Neuronal stem cell (in vitro differentiated cells): ENCODE measurements at places on chromosomes 7 and 10.

DNA sequence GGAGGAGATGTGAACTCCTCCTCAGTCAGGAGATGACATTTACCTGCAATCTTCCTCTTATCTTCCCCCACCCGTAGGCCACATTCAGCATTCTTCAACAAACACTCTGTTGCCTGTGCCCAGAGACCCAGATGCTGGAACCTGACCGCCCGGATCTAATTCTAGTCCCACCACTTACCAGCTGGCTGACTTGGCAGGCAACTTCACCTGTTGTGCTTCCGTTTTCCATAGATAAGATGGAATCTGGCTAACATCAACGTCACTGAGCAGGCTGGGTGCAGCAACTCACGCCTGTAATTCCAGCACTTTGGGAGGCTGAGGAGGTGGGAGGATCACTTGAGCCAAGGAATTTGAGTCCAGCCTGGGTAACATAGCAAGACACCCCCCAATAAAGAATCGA lies 21.3 kb upstream of the FXYD4 start:
- no peak for DNase-seq

- no peak for DNase-seq
Observed at GRCh38 chr10:1573981-1574380, 163.3 kb downstream of the ADARB2 start.

GRCh38 chr7:35420656-35421055 lies 166.8 kb upstream of the TBX20 start:
- no peak for DNase-seq

DNA sequence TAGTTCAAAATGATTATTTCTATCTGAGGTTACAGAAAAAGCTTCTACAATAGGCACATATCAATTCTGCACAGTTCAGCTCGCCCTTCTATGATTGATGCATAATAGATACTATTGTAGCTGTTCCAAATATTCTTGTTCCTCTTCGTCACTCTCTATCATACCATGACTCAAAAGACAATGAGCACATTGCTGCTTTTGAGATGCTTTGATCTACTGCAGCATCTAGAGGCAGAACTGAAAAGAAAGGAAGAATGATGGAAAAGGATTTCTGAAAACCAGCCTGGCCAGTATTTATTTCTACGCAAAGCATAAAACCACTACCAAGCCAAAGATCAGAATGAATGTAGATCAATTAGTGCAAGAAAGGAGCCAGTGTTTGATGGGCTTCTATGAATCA lies 59.3 kb upstream of the PLXDC2 start:
- DNase-seq = no peak

DNA sequence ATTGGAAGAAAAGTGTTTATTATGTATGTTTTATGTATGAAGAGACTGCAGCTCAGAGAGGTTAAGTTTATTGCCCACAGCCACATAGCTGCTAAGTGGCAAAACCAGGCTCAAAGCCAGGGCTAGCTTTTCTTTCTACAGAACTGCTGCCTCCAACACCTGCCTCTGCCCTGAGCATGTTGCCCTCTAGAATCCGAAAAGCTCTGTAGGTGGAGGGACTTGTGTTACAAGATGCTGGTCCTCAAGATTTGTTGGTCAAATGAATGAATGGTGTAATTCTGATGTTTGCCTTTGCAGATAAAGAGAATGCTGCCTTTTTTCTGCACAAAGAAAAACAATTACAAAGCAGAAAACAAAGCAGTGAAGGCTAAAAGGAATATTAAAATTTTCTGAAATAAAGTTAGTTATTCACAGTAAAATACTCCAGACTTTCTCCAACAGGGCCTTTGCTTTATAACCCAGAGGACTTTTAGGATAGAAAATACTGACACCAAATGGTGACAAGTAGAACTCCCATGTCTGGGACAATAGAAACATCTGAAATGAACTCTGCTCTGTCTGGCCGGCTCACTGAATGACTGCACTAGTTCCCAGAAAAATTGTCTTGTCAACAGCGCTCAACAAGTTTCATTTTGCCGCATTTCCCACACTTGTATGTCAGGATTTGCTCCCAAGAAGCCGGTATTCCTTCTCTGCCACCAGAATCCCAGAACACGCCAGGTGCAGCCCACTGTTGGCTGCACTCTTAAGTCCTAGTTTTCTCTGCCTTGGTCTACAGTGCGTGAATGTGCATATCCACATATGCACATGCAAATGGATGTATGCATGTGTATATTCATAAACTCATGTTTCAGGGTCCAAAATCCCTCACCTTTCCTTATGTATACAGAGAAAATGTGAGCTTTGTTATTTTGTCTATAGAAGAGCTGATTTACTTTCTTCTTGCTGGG lies 11.0 kb upstream of the DNTT start:
- peak; percentile 33 for DNase-seq

DNA sequence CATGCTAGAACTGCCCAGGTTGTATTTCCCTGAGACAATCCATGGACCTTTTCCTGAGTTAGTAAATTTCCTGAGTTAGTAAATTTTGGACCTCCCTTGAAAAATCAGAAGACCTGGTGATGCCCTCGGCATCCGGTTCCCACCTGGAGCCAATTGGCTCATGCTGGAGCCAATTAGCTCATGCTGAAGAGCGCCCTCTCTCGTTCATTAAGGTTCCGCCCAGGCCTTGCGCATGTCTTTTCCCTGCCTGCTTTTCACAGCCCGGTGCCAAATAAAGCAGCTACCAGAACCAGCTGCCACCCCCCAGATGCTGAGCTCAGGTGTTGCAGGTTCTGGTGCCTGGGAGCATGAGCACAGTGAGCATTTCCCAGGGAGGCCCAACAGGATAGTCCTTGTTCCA lies 96.2 kb downstream of the APBB1IP start:
- no peak for DNase-seq

DNA sequence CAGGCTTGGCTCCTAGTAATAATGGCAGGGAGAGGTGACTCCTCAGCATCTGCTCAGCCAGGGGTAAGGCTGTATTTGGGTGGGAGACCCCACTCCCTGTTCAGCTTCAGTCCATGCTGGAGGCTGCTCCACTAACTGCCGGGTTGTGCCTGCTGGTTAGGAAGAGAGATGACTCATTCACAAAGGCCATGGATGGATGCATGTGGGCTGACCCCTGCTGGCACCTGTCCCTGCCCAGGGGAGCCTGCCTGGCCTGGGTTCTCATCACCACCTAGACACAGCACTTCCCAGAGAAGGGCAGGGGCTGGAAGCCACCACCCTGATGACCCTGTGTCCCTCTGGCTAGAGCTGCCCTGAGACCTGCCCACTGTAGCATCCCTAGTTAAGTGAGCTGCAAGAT lies 59.0 kb downstream of the VSTM4 start:
- DNase-seq = no peak

DNA sequence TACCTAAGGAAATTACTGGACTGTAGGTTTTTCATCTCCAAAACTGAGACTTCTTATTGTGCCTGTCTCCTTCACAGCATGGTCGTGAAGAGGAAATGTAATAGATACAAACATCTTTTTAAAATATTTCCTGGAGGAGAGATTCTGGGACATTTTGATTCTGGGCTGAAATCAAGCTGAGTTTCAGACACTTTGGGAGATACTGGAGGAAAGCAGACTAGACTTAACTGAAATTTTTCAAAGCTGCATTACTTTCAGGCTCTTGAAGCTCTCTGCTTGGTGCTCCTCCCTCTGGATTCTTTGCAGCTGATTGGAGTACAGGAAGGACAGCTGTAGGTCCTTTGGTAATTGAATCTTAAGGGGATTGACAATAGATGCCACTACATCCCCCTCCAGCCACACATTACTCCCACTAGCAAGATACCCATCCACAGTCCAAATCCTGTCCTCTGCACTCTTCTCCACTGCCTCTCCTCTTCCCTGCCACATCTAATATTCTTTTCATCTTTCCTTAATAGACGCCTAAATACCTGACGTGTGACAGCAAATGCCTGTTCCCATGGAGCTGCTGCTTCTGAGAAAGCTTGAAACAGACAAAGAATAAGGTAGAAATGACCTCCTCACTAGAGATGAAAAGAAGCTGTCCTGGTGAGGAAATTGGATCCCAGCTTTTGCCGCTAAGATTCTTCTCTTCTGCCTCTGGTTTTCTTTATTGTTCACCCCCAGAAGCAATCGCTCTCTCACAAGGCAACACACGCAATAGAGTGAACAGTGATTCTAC lies 111.5 kb upstream of the PHYHIPL start:
- DNase-seq = no peak

- DNase-seq = no peak
Observed at GRCh38 chr7:150951181-150951520, 27.0 kb downstream of the KCNH2 start.

- no peak for DNase-seq
Observed at GRCh38 chr10:34768261-34768971, 46.7 kb downstream of the PARD3 start.

DNA sequence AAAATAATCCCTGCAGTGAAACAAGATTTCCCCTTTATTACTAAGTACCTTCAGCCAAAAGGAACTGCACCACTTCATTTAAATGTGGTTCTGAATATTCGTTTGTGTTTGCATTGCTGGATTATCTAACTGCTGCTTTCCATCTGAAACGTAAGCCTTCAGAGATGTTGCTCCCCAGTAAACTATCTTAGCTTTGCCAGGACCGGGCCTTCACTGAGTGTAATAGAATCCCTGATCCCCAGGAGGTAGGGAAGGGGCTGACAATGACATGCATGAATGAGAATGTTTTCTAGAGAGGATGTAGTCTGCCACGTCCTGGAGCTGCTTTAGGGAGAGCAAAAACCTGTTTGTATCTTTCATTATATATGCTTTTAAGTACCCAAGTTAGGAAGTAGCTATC lies 19.5 kb upstream of the INSYN2A start:
- no peak for DNase-seq

GRCh38 chr7:157339777-157340677 lies 3.2 kb downstream of the DNAJB6 start:
- peak; percentile 57 for DNase-seq

GRCh38 chr10:3071405-3072198 lies 4.3 kb downstream of the PFKP start:
- no peak for DNase-seq

GRCh38 chr10:15856328-15857015 lies 3.8 kb downstream of the MINDY3 start:
- no peak for DNase-seq

DNA sequence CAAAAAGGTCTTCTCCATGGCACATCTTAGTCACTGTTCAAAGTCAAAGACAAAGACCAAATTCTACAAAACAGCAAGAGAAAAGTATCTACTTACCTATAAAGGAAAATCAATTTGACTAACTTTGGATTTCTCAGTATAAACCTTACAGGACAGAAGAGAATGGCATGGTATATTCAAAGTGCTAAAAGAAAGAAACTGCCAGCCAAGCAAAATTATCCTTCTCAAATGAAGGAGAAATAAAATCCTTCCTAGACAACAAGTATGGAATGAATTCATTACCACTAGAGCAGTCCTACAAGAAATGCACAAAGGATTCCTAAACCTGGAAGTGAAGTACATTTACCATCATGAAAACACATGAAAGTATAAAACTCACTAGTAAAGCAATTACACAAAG lies 235.5 kb downstream of the STK31 start:
- DNase-seq = no peak

DNA sequence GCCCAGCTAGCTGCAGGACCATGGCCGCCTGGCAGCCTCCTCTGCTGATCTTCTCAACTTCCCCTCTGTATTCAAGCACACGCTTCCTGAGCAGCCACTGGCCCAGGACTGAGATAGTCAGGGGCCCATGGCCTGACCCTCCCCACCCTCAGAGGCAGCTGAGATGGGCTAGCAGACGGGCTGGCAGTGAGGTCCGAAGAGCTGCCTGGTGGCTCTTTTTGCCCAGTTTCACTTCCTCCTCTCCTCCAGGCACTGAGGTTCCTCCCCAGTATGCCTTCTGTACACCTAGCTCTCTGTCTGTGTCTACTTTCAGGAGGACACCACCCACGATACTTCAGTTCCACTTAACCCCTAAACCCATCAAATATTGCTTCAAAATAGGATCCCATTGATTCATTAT lies 395.6 kb downstream of the TNS3 start:
- DNase-seq = no peak

GRCh38 chr7:77531038-77531437 lies 6.1 kb upstream of the PTPN12 start:
- DNase-seq = no peak

DNA sequence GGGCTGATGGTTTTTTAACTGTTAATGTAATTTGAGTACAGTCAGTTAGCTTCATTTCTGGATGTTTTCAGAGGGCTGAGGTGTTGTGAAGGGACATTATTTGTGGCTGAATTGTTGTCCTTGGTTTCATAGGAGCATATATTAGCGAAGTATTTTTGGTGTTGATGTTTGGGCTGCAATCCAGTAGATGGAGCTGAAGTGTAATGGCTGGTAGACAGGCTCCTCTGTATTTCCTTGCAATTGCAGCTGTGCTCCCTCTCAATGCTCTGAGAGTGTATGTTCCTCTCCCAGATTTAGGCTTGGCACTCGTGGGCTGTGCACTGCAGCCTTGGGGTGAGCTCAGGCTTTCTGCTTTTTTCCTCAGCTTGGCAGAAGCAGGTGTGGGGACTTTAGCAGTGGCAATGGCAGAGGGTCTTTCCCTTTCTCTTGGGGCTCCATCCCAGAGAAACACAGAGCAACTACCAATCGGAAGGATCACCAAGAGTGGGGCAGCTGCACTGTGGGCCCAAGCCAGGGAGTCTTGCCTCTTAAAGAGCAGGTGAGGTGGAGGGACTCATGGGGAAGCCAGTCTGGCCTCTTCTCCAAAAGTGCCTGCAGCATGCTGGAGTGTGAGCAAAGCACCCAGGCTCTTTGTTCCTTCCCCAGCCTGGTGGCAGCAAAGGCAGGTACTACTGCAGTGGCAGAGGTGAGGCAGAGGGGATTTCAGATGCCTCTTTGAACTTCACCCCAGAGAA lies 544.4 kb downstream of the SH2D4B start:
- DNase-seq = no peak

GRCh38 chr10:106515206-106515790 lies 649.2 kb downstream of the SORCS1 start:
- no peak for DNase-seq
